Nasal cavity respiratory epithelium epithelial cell of viscerocranial mucosa (primary cell): ENCODE measurements at places on chromosomes 7 and 10. TPM values are rescaled to one million over a fixed set of nuclear protein-coding genes. Genes with fewer than 3 reads are reported as not detected.

The TRPV5 gene
- not detected in 2 replicates for total RNA-seq

The KCP gene
- under 0.01 and 2.2 TPM in 2 replicates for total RNA-seq

The PGAM2 gene
- total RNA-seq: not detected in 2 replicates

The MMP21 gene
- total RNA-seq: not detected in 2 replicates

The RPEL1 gene
- total RNA-seq: under 0.01 and 0.14 TPM in 2 replicates

The TSPAN33 gene
- total RNA-seq: 2.4 and 5.8 TPM in 2 replicates

The VSTM2A gene
- not detected in 2 replicates for total RNA-seq

The CYP26C1 gene
- under 0.01 TPM in 1 of 2 replicates, not detected in the other for total RNA-seq

The BLOC1S2 gene
- 75.7 and 131 TPM in 2 replicates for total RNA-seq

The CCL24 gene
- total RNA-seq: 0.43 TPM in 1 of 2 replicates, not detected in the other

The PDE1C gene
- total RNA-seq: under 0.01 and 0.07 TPM in 2 replicates

The GIMAP6 gene
- under 0.01 TPM in 1 of 2 replicates, not detected in the other for total RNA-seq

The ZNF503 gene
- total RNA-seq: 2.4 and 11.7 TPM in 2 replicates

The PVRIG gene
- total RNA-seq: not detected in 2 replicates

The WNT8B gene
- total RNA-seq: not detected in 2 replicates

The OR2A7 gene
- 1.6 and 2.1 TPM in 2 replicates for total RNA-seq
